NCI-H446 (cell line): ENCODE measurements at places on chromosomes 16 and 17.

DNA sequence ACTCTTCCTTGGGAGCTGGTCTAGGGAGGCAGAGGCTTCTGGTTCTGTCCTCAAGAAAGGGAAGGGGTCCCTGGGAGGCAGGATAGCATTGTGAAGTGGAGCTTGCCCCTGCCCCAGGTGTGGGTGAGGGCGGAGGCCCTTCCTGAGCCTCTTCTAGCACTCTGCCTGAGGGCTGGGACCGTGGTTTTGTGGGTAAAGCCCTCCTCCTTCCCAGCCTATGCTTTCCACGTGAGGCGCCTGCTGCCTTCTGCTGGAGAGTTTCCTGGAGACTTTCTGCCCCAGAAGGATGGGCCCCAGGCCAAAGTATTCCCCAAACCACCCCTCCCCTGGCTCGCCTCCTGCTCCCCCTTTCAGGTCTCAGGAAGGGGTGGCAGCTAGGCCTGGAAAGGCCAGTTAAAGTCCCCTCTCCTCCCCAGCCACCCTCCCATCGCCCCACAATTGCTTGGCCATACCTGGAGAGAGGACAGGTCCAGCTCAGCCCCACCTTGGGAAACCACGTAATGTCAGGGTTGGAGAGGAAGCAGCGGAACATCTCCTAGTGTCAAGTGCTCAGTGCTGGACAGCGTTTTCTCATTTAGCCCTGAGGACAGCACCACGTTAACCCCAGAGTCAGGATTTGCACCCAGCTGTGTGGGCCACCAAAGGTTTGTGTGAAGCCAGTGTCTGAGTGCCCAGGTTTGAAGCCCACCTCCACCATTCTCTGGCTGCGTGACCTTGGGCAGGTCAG lies 5.6 kb downstream of the SBK1 start:
- DNase-seq, result no peak

GRCh38 chr16:7325834-7326233 lies 6.8 kb upstream of the RBFOX1 start:
- no peak for DNase-seq

DNA sequence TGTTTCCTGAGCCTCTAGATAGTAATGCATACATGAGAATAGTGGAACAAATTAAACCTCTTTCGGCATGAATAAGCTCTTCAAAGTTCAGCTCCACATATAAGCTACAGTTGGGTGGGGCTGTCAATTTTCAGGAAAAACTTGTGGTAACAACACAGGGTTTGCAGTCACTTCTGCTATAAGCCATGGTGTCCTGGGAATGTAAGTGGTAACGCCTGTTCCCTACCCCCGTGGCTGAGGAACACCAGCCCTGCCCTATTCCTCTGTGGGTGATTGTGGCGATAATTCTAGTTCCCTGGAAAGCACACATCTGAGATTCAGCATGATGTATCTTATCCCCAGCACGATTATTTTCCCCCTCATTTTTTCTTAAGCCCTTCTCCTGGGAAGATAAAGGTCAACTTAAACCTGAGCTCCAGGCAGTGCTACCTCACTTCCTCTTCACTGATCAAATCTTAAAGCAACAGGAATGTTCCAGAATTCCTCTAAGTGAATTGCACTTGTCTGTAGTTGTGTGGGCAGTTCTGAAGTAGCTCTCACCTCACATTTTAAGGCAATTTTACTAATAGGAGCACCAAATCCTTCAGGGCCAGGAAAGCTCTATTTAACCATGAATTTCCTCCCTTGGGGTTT lies 500.7 kb upstream of the HSBP1 start:
- no peak for DNase-seq

DNA sequence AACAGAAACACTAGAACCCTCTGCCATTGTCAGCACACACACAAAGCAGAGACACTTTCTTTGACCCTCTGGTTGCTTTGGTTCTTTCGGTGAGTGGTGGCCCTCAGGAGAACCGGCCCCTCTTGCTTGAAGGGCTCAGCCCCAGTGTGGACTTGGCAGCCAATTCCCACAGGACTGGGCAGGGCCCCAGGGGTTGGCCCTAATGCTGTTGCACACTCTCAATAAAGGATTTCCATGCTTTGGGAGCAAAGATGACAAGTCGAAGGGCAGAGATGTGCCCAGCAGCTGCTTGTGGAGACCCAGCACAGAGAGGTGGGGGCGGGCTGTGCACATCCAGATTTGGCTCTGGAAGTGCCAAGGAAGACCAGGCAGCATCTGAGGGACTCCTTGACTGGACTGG lies 149.0 kb downstream of the NTN1 start:
- no peak for DNase-seq

- no peak for DNase-seq
These were observed 10.2 kb upstream of the MPP2 start for GRCh38 chr17:43917348-43918025.

GRCh38 chr17:55931446-55931845 lies 180.6 kb downstream of the PCTP start:
- DNase-seq, result no peak

DNA sequence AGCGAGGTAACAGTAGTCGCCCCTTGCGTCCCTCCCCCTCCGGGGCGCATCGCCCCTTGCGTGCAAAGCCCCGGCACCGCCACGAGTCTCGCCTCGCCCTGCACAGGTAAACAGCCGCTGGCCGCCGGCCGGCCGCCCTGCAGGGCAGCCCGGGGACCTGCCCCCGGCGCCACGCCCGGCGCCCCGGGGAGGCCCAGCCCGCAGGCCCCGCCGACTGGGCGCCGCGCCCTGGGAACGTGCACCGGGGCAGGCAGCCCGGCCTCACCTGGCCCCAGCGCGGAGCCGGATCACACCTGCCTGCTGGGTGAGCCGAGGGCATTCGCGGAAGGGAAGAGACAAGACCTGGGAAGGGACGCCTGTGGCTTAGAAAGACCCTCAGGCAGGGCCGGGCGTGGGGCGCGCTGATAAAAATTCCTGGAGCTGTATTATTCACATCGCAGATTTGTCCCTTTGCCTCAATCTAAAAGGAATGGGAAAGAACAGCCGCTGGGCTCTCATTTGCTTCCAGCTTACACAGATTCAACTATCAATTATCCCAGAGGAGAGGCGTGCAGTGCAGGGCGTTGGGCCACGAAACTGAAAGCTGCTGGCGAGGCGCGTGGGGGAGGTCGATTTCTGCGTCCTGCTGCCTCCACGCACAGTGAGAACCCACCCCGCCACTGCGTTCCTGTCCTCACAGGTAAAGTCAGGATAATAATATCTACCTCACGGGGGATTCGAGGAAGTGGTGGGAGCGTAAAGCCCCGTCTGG lies 451.9 kb downstream of the SLC39A11 start:
- no peak for DNase-seq

DNA sequence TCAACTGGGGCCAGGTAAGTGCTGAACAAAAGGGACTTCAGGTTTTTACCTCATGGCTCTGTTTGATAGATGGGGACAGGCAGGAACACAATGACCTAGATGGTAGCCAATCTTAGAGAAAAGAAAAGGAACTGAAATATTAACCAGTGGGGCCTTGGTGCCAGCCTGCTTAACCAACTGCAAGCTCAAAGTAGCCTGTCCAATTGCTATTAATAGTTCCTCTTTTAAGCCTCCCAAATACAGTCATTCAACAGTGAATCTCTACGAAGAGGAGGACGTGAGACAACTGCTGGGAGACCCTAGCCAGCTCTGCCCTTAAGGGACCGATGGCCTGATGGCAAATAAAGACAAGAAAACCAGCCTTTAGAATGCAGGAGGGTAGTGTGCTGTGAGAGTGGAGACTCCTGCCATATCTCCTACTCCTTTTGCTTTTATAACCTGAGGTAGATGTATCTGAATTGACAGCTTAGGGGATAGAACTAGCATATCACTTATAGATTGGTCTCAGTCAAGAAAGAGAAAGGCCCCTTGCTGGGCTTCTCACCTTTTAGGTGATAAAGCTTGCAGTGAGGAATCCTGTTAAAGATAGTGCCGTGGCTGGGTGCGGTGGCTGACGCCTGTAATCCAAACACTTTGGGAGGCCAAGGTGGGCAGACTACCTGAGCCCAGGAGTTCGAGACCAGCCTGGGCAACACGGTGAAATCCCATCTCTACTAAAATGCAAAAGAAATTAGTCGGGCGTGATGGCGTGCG lies 28.3 kb downstream of the ARSG start:
- DNase-seq, result no peak

GRCh38 chr17:31067691-31068184 lies 27.0 kb upstream of the NF1 start:
- DNase-seq, result no peak

DNA sequence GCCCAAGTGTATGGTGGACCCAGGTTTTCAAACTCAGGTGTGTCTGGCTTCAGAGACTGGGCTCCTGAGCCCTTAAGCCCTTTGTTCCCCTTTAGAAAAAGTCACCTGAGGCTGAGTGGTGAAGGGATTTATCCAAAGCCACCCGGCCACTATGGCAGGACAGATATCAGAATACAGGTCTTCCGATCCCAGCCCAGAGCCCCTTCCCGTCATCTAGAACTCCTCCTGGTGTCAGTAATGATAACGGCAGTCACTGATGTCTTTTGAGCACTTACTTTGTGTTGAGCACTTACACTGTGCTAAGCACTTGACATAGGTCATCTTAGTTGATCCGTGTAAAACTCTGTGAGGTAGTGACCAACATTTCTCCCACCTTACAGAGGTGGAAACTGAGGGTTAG lies 16.6 kb downstream of the NOD2 start:
- DNase-seq, result no peak

DNA sequence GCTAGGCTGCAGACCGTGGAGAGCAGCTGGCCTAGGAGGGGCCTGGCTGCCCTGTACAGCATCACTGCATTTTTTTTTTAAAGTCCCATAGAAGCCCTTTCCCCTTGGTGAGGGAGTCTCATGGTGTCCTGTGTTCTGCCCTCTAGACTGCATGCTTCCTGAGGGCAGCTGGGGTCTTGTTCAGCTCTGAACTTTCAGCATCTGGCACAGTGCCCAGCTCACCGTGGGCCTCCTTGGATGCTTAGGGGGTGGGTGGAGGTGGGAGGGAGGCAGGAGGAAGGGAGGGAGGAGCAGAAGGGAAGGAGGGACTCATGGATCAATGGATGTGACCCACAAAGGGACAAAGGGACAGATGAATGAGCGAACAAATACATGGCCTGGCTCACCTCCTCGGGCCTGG lies 63.4 kb upstream of the TMEM97 start:
- no peak for DNase-seq

GRCh38 chr17:57750895-57751294 lies 5.8 kb upstream of the CCDC182 start:
- no peak for DNase-seq

DNA sequence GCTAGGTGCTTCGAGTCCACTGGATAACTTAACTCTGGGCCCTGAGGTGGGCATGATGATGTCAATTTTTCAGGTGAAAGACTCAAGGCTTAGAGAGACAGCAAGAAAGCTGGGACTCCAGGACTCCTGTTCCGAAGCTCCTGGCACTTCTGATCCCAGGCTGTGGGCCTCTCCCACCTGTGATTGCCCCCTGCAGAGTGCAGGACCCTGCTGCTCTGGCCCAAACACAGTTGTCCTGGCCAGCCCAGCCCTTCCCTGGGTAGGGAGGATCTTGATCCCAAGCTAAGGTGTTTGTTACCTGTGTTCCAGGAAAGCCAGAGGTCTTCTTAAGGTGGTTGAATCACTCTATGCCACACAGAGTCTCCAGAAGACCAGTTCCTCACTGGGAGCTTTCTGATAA lies 3.1 kb downstream of the CHST5 start:
- no peak for DNase-seq

GRCh38 chr16:4537376-4538343 lies 913 bp downstream of the CDIP1 start:
- DNase-seq, result peak; percentile 51
